Brain (organoid and tissue), 16 donors: ENCODE measurements at places on chromosomes 5 and 9. TPM values are rescaled to one million over a fixed set of nuclear protein-coding genes. Genes with fewer than 3 reads are reported as not detected.
A peak's percentile ranks its signal among the peaks of the same experiment; 100 is the strongest.

GRCh38 chr9:110746211-110746930 lies 77.8 kb downstream of the MUSK start:
- DNase-seq: no peak

GRCh38 chr5:112475747-112476365 lies 56.8 kb upstream of the EPB41L4A start:
- DNase-seq: peak; percentile 59

DNA sequence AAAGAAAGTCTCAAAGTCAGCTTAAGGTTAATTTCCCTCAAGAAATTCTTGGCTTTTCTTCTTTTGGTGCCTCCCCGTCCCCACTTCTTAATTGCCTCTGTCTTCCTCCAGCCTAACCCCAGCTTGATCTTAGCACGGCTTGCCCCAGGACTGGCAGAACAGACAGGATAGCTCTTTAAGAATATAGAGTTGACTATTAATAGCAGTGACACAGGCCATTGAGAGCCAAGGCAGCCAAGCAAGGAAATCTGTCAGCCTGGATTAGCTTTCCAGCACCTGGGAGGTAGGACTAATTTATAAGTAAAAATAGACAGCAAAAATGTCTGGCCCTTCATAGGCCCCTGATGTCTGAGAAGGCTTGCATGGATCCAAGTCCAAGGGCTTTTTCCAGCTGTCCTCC lies 384.6 kb upstream of the SLC30A5 start:
- DNase-seq: no peak

GRCh38 chr5:10489810-10490426 lies 48.2 kb downstream of the ROPN1L start:
- no peak for DNase-seq

- DNase-seq: no peak
Measured at GRCh38 chr5:88380332-88380731, 111.7 kb upstream of the TMEM161B start.

- DNase-seq: no peak
Measured at GRCh38 chr5:148807851-148808250, 18.6 kb upstream of the ADRB2 start.

GRCh38 chr5:87188391-87188790 lies 79.3 kb upstream of the RASA1 start:
- DNase-seq: peak; percentile 73

DNA sequence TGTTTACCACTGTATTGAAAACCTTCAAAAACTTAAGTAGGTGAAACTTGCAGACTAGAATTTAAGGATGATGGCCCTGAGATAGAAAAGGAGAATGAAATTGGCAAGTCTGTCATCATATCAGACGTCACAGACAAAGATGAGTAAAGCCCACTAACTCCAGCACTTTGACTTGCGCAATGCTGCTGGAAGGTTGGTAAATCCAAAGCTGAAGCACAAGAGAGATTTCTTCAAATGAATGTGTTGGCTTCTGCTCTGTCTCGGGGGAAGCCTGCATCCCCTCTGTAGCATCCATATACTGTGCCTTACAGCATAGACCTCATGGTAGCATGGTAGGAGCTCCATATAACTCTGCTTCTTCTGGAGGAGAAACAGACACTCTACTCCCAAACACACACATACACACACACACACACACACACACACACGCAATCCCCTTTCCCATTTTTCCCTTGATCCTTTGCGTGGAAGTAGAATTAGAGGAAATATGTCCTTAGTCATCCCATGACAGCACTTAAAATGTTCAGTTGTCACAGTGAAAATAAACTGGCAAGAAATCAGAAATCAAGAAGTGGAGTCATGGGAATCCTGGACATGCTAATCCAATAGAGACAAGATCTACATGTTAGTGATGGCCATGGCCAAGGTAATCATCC lies 241.5 kb downstream of the NR3C1 start:
- DNase-seq: no peak

DNA sequence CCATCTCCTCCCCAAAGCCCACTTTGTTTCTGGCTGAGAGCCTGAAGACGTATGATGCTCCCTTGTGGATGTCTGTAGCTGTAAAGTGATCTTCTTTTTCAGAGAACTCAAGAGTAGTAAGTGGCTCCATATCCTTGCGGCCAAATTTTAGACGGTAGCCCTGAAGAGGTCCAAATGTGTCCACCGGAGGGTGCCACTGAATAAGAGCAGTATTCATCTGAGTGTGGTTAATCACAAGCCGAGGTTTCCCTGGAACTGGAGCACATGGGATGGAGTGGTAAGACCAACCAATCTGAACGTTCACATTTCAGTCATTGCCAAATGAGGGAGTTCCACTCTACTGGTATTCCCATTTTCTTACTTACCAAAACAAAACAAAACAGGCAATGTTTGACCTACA lies 686.5 kb upstream of the DMAC1 start:
- DNase-seq: no peak

DNA sequence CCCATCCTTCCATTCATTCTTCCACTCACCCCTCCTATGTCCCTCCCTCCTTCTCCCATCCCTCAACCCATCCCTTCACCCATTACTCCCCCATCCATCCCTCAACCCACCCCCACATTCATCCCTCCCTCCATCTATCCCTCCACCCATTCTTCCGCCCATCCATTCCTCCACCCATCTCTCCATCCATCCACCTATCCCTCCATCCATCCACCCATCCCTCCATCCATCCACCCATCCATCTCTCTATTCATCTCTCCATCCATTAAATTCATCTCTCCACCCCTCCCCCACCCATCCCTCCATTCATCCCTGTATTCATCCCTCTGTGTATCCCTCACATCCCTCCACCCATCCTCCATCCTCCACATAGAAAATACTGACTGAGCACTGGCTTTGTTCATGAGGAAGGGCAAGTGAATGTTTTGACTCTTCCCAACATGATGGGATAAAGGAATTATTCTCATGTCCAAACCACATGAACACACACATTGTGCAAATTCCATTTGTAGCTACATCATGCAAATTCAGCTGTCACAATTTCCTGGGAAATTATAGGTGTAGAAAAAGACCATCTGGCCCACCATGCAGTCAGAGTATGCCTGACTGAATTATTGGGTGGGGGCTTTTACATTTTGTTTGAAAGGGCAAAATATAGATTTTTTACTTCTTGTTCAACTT lies 6.9 kb upstream of the VAV2 start:
- no peak for DNase-seq

- DNase-seq: peak; percentile 84
Measured at GRCh38 chr9:117234103-117234502, 180.8 kb downstream of the ASTN2 start.

GRCh38 chr5:132083071-132083678 lies 9.6 kb downstream of the CSF2 start:
- no peak for DNase-seq

DNA sequence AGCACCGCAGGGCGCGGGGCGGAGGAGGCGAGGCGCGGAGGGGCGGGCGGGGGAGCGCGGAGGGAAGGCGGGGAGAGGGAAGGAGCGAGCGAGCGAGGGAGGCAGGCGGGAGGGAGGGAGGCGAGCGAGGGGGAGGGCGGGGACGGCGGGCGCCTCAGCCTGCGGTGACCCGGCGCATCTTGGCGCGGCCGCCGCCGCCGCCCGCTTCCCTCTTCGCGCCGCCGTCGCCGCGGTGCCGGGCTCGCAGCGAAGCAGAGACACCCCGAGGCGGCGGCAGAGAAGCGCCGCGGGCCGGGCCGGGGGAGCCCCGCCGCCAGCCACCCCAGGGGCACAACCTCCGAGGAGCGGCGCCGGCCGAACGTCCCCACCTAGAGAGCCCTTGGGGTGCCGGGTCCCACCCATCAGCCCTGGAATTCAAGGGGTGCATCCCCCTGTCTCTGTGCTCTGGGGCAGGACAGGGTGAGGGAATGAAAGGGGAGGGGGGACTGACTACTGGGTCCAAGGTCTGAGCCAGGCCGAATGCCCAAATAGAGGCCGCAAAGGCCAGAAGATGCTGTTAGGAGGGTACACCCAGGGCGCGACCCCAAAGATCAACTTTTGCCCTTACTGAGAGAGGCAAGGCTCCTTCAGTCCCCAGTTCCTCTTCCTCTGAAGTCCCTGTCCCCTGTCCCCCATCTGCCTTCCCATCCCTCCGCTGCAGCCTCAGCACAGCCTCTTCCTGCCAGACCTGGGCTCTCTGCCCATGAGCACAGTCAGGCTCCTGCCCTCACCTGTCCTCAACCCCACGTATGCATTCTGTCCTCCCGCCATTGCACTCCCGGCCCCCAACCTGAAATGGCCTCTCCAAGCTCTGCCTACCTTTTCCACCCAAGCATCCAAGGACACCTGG lies at the start of gene ADAMTS2:
TSS of gene ADAMTS2 (minus strand) at position 29 of the 889 bp plus-strand sequence. CDS start 133 bp downstream, outside the sequence.
- peak; percentile 73 for DNase-seq

DNA sequence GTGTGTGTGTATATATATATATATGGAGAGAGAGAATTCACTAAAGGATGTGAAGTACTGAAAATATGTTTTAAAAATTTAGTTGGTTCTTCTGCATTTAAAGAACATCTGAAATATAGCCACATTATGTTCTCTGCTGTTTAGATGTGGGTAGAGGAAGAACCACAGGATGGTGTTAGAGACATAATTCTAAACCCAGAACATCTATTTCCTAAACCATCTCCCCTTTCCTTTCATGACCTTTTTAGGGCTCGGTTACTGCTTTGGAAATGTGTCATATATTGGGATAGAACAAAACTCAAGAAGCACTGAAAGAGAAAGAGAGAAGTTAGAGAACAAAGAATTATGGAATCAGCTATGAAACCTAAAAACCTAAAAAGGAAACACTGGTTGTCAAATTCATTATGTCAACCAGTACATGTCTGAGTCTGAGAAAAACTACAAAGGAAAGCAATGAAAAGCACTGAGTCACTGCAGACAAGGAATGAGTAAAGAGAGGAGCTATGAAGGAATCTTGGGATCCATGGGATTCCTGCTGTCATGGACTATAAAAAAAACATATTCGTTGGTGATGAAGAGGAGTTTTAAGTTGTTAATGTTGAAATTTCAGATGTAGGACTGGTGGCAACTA lies 28.4 kb downstream of the SLC12A2 start:
- DNase-seq: no peak

DNA sequence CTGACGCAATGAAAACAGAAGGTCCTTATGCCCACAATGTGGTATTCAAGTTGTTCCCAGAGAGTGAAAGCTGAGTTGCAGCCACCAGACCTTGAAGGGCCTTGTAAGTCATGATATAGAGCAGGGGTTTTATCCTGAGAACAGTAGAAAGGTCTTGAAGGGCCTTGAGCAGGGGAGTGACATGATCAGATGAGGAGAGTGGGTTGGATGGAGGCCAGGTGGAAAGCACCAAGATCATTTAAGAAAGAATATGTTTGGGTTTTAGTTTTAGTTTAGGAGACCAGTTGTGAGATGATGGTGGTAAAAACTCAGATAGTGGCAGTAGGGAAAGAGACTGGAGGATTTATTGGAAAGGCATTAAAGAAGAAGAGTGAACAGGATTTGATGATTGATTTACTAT lies 5.9 kb downstream of the ITGA2 start:
- no peak for DNase-seq

DNA sequence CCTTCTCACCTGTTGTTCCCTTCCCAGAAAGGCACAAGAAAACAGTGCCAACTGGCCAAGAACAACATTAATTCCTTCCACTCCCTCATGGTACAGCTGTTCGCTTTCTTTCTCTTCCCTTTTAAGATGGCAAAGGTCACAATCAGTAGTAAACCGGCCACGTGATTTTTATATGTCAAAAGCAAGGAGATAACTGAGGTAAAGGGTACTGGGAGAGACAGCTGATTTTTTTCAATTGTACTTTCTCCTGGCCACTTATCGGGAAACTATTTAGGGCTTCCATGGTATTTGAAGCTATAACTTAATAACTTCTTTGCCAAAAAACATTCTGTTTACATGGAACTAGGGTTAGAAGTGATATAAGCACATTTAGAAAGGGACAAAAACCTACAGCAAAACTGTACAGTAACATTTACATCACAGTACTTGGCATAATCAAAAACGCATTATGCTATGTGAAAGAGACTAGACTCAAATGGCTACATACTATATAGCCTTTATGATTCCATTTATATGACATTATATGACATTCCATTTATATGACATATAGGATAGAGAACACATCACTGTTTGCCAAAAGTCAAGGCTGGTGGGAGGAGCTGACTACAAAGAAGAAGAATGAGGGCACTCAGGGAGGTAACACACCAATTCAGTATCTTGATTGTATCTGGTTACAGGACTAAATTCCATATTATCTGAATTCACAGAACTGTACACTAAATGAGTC lies 24.8 kb downstream of the PLPP1 start:
- no peak for DNase-seq

- DNase-seq: no peak
Measured at GRCh38 chr5:118611332-118611945, 376.9 kb downstream of the DTWD2 start.

KCNN2 gene
- 5.1 TPM for polyA plus RNA-seq

VLDLR gene
- 11.8 TPM for polyA plus RNA-seq

TSLP gene
- 1.1 TPM for polyA plus RNA-seq

DMRT3 gene
- polyA plus RNA-seq: 0.29 TPM

LRRC19 gene
- not detected for polyA plus RNA-seq

CBY3 gene
- not detected for polyA plus RNA-seq

MCC gene
- 1.2 TPM for polyA plus RNA-seq
